ENCODE measurements at places on chromosomes 4 and X.

DNA sequence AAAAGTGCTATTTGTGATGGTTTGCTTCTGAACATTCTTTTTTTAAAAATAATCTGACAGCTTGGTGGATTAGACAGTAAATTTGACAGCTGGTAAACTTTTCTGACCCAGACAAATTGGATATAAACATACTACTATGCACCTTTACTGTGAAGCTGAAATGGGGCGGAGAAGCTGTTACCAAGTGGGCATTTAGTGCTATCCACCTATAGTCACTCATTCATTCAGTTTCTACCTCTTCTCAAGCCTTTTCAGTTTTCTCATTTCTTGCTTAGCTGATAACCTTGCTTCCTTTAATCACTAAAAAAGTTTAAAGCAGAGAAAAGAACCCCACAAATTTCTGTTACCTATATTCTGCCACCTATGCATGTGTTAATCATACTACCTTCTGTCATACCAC lies 5.2 kb downstream of the RPS3A start:
- DNase-seq = no peak

- no peak for DNase-seq
Observed at GRCh38 chrX:154027022-154027402, 7.3 kb upstream of the IRAK1 start.

GRCh38 chr4:179278647-179279046 lies 1836.4 kb upstream of the AGA start:
- DNase-seq = no peak

DNA sequence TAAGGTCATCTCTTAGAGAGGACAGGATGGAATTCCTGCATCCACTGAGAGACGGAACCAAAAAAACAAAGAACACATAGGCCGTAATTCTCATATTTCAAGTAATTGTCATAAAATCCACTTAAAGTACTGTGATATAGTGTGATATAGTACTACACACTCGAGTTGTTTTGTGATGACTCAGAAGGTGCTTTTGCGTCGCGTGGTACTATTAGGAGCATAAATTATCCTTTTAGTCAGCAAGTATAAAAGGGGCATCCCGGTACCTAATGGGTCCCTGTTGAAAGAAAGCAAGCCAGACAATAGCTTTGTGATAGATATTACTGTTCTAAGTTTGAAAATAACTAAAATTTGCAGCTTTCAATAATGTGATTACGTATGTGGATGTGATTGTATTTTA lies 55.3 kb downstream of the GPR143 start:
- no peak for DNase-seq

DNA sequence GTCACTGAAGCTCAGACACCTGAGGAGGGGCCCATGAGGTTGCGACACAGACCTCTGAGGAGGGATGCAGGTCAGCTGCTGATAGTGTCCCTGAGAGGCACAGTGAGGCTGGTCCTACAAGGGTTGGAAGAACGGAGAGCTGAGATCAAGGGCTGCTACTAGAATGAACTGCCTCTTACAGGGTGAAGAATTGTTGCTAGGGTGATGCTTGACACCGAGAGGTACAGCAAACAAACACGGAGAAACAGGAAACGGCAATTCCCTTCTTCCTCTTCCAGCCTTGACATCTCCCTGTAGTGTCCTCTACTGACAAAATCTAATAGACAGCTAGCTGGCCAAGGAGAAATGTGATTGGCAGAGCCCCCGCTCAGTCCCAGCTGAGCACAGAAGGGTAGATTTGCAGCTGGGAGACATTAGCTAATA lies 11.8 kb upstream of the HPGDS start:
- no peak for DNase-seq

- DNase-seq = no peak
Observed at GRCh38 chr4:173494013-173494970, 35.7 kb downstream of the HAND2 start.

GRCh38 chr4:69239557-69240168 lies 25.1 kb upstream of the UGT2B11 start:
- no peak for DNase-seq

GRCh38 chrX:123084797-123085196 lies 99.3 kb upstream of the GRIA3 start:
- no peak for DNase-seq

DNA sequence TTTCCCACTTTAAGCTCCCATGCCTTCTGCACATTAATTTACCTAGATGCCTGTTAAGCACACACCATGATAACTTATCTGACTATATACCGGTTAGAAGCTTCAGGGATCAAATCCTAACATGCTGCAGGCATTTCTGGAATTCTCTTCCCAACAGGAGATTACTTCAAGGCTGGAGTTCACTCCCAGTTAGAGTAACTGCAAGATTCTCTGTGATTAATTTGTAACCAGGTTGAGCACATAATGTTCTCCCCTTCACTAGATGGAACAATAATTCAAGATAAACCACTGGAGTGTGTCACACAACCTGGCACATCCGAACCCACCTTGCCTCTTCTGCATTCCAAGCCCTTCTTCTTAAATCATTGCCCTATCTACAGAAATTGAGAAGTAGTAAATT lies 11.8 kb upstream of the UGT2A3 start:
- DNase-seq = no peak

- no peak for DNase-seq
Observed at GRCh38 chr4:120403296-120403695, 336.6 kb upstream of the MAD2L1 start.

DNA sequence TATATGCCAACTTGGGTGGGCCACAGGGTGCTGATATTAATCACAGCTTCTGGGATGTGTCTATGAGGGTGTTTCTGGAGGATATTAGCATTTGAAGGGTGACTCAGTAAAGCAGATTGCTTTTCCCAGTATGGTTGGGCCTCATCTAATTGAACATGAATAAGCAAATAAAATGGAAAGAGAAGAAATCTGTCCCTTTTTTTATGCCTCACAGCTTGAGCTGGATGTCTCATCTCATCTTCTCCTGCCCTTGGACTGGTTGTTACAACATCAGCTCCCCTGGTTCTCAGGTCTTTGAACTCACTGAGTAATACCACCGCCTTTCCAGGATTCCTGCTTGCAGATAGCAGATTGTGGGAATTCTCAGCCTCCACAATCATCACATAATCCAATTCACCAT lies 1149.2 kb downstream of the PCDH18 start:
- DNase-seq = no peak

Measured in activated CD8-positive, alpha-beta memory T cell treated with anti-CD3 and anti-CD28 coated beads for 1 hour (primary cell).